Progenitor cell of endocrine pancreas (in vitro differentiated cells): ENCODE measurements at places on chromosomes 5 and 9. TPM values are rescaled to one million over a fixed set of nuclear protein-coding genes. Genes with fewer than 3 reads are reported as not detected.

GRCh38 chr9:73038613-73039012 is 85.8 kb upstream of the ALDH1A1 start:
- DNase-seq: no peak

- no peak for DNase-seq
Observed at GRCh38 chr9:75051285-75051684, 23.2 kb upstream of the CARNMT1 start.

- DNase-seq: no peak
Observed at GRCh38 chr5:179768326-179769085, 25.3 kb upstream of the LTC4S start.

DNA sequence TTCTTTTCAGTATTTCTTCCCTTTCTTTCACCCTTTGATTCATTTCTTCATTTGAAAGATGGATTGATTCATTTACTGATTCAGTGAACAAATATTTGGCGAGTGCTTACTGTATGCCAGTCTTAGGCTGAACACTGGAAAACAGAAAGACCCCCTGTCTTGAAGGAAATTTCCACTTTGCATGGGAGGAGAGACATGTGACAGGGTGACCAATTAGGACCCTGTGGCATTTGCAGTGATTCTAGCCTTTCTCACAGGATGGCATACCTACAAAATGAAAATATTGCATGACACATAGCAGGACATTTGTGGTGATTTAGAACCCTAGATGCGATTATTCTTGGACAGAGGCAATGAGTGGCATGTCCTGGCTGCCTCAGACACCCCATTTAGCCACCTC is 407.2 kb upstream of the SGCD start:
- DNase-seq: no peak

DNA sequence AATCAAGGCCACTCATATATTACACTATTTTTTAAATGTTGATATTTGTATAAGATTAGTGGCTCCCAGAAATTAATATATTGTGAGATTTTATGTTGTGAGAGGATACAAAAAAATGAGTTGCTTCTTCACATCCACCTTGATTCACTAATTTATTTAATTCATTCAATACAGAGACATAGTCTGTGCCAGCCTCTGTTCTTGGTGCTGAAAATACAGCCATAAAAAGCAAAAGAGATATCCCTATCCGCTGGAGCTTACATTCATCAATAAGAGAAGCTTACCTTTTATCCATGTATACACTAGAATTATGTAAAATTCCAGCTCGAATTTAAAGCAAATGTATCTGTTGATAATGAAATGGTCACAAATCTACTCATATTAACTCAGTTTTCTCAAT is 92.2 kb upstream of the GABRG2 start:
- DNase-seq: no peak

GRCh38 chr5:52579391-52579790 is 208.3 kb upstream of the ITGA1 start:
- no peak for DNase-seq

SPINK4 gene
- 0.91 TPM in 1 of 2 replicates, not detected in the other for total RNA-seq

FAXDC2 gene
- total RNA-seq: 14.8 and 15.8 TPM in 2 replicates

TYRP1 gene
- total RNA-seq: not detected in 2 replicates
